Activated T-cell treated with anti-CD3 and anti-CD28 coated beads, Interleukin-2, amount 50 U/mL, for 4 hours (primary cell): ENCODE measurements at places on chromosomes 6 and 20.

DNA sequence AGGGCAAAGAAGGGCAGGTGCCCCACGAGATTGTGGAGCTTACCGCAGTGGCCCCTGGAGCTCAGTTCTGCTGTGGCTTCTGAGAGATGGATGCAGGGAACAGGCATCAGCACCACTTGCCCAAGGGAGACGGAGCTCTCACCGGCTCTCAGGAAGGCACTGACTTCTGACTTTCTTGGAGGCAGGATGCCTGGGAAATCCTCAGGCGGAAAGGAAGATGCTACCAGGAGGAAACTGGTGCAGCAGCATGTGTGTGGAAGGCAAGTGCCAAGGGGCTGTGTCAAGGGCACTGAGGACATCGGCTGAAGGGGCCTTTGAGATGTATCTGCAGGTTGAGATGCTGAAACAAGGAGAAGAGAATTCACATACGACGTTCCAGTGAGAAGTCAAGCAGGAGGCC lies 64.0 kb downstream of the FOXA2 start:
- no peak for DNase-seq

- DNase-seq = peak; percentile 85
Observed at GRCh38 chr20:44384423-44385027, 29.0 kb downstream of the HNF4A start.

- no peak for DNase-seq
Observed at GRCh38 chr6:47344022-47344421, 34.3 kb upstream of the TNFRSF21 start.

DNA sequence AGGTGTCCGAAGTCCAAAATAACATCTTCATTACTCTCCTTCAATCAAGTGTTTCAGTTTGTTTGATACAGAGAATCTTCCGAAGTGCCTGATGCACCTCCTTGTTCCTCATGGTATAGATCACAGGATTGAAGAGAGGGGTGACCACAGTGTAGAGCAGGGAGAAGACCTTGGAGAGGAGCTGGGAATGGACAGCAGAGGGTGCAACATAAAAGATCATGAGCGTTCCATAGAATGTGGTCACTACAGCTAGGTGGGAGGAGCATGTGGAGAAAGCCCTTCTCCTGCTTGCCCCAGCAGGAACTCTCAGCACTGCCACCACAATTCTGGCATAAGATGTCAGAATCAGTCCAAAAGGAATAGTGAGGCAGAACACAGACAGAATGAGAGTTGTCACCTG lies 11.9 kb downstream of the OR12D1 start:
- no peak for DNase-seq

DNA sequence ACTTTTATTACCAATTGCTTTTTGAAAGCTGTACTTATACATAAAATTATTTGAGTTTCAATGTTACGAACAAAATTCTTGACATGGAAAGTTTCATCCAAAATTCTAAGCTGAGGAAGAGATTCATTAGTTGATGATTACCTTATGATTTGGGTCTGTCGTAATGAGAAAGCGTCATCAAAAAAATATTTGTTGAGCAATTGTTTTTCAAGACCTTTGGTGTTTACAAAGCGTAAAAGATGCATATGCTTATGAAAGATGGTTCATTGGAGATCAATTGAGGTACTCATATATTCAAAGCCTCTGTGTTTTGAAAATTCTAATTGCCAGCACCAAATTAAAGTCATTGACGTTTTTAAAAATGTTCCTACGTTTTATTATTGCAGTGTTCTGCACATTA lies 110.5 kb upstream of the DOK5 start:
- DNase-seq = no peak

- no peak for DNase-seq
Observed at GRCh38 chr6:39729945-39730344, 4.7 kb upstream of the KIF6 start.

GRCh38 chr6:170030284-170030815 lies 260.5 kb downstream of the DLL1 start:
- DNase-seq = no peak
